ENCODE measurements at places on chromosomes 7 and 10.

DNA sequence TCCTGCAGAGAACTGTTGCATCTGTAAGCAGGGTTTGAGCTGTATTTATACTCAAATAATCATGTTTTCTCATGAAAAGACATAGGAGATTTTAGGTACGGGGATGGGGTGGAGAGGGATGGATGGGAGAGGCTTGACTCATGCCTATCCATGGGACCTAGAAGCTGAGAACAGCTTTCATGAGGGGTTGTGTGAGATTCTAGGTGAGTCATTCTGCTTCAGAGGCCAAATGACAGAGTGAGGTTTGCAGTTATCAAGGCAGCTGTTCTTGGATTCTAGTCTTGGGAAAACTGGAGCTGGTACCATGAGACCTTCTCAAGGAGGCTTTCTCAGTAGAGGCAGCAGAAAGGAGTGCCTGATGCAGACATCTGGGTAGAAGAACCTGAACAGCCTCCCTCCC, 746.9 kb downstream of the TYW1 start:
- no peak for DNase-seq

DNA sequence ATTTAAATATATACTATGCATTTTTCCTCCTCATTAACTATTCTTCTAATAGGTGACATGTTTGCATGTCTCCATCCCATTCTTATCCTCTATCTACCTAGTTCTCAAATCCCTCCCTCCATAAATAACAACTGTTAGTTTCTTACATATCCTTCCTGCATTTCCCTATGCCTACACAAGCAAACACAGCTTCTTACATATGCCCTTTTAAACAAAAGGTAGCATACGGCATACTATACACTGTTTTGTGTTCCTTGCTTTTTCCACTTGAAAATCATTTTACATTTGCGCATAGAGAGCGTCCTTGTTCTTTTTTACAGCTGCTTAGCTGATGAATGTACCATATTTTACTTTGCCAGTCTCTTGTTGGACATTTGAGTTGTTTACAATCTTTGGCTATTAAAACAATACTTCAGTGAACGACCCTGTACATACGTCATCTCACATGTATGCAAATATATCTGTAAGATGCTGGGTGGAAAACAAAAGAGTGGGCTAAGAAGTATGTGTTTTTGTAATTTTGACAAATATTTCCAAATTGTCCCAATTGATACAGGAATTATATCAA, 7.8 kb downstream of the GOT1 start:
- no peak for DNase-seq

DNA sequence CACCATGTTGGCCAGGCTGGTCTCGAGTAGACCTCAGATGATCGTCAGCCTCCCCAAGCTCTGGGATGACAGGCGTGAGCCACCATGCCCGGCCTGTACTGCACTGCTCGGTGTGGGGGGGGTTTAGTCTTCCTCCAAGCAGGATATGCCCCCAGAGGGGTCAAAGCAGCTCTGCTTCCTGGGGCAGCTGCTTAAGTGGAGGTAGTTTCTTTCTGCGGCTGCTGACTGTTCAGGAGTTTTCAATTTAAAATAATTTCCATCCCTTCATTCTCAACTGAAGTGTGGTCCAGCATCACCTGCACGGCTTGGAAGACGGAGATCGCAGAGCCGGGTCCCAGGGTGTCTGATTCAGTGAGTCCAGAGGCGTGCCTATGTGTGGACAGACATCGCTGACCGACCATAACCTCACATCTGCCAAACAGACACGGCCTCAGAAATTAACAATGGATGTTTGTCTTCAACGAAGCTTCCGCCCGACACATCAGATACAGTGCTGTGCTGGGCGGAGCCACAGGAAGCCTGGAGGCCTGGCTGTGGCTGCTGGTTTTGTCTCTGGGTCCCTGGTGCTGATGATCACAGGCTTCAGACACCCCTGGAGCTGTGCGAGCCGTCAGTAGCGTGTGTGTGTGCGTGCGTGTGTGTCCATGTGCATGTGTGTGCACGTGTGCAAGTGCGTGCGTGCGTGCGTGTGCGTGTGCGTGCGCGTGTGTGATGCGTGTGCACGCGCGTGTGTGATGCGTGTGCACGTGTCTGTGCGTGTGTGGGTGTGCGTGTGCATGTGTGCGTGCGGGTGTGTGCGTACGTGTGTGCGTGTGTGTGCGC, 226.5 kb upstream of the PITRM1 start:
- DNase-seq: no peak

DNA sequence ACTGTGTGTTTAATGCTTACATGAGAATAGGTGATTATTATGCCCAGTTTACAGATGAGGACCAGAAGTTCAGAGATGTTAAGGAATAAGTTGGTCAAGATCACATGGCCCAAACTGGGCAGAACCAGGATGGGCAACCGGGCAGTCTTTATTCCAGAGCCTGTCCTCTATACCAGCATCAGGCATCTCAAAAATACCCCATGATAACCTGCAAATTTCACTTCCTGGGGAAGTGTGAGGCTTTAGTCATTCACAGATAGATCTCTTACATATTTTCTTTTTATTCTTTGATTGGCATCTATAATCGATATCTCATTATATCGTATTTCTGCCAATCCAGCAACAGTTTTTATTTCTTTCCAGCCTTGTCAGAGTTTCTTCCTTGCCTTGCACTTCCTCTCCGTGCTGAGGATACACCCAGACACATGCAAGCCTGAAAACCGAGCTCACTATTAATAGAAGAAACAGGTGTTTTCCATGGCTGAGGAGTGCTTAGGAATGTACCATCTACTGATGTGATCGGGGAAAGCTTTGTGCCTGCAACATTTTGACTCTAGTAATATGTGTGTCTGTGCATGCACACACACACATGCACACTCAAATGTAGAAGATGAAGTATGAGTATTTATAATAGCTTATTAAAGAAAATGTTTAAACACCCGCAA, 82.4 kb downstream of the CREM start:
- DNase-seq: no peak

GRCh38 chr10:82768040-82768439, 893.0 kb downstream of the NRG3 start:
- DNase-seq: no peak

- no peak for DNase-seq
These were observed 82.6 kb downstream of the KCNMA1 start for GRCh38 chr10:77554996-77555397.

GRCh38 chr7:138465046-138465445, 5.0 kb downstream of the TRIM24 start:
- DNase-seq: no peak

DNA sequence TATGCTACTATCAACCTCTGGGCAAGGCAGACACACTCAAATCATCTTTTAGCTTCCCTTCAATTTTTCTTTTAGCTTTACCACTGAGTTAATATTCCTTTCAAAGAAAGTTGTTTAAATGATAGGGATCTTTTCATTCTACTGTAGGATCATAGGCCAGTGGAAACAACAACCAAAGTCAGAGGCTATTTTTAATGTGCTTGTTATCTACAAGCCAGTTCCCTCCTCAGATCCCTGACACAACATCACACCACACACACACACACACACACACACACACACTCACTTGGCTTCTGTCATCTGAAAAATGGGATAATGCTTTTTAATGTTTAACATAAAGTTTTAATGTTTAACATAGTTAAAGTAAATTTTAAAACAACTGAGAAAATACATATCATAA, 106.7 kb upstream of the CAV2 start:
- DNase-seq: no peak

GRCh38 chr10:102245082-102245931, at the start of gene GBF1:
Gene GBF1 (plus strand): TSS chr10:102245532. CDS start chr10:102258939, 13,407 bp downstream.
- DNase-seq: peak; percentile 85

DNA sequence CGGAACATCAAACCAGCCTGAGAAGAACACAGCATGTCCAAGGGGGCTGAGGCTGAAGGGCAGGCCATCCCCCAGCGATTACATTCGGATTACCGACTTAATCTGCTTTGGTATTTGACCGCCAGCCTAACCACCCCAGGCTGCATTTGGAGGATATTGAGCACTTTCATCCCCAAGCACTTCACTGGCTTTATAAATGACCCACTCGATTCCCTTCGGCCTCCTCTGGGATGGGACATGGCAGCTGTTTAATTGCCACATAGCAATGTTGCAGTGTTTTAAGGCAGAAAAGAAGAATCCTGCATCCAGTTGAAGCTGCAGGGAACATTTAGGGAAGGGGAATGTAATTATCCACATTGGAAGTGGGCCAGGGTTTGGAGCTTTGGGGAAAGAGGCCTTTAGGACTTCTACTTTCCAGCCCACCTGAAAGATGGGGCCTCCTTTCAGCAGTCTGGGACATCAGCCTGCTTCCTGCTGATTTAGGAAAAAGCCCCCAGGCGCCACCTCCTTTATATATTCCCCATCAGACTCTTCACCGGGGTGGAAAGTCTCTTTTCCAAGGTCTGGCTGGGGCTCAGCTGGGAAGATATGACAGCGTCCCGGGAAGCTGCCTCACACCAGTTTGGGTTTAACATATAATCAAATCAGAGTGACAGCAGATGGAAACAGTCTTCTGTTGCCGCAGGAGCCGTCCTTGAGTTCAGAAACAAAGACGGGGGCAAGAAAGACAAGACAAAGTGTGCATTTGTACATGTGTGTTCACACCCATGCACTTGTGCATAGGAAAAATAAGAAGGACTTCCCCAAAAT, 9.2 kb downstream of the DPCD start:
- no peak for DNase-seq

DNA sequence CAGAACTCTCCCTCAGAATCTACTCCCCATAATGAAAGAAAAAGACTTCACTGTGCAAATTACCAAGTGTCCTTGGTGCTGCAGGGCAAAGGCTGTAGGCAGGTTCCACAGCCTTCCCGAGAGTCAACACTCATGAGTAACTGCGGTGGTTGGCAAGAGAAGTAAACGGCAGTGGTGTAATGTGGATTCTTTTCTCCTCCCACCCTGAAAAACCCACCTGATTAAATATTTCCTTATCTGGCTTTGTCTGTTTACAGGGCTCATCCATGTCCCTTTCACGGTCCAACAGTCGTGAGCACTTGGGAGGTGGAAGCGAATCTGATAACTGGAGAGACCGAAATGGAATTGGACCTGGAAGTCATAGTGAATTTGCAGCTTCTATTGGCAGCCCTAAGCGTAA, 300.9 kb downstream of the BICC1 start:
- no peak for DNase-seq

DNA sequence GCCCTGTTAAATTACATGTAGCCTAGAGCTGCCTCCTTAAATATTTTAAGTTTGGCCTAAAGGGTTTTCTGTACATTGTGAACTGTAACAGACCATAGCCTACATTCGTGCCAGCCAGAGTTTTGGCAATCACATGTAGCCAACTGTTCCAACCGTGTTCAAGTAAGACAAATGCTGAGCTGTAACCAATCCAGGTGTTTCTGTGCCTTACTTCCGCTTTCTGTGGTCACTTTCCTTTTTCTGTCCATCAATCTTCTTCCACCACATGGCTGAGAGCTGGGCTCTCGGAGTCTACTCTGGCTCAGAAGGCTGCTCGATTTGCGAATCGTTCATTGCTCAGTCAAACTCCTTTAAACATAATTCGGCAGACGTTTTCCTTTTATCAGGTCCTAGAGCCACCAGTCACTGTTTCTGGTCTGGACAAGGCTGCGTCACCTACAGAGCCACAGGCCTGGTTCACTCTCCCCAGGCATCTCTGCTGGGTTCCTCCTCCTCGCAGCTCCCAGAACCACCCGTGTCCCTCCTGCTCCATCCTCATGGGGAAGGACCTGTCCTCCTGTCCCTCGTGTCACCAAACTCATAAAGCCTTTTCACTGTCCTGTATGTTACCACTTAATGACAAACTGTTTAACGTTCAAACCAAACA, 158.0 kb upstream of the RHEB start:
- no peak for DNase-seq

DNA sequence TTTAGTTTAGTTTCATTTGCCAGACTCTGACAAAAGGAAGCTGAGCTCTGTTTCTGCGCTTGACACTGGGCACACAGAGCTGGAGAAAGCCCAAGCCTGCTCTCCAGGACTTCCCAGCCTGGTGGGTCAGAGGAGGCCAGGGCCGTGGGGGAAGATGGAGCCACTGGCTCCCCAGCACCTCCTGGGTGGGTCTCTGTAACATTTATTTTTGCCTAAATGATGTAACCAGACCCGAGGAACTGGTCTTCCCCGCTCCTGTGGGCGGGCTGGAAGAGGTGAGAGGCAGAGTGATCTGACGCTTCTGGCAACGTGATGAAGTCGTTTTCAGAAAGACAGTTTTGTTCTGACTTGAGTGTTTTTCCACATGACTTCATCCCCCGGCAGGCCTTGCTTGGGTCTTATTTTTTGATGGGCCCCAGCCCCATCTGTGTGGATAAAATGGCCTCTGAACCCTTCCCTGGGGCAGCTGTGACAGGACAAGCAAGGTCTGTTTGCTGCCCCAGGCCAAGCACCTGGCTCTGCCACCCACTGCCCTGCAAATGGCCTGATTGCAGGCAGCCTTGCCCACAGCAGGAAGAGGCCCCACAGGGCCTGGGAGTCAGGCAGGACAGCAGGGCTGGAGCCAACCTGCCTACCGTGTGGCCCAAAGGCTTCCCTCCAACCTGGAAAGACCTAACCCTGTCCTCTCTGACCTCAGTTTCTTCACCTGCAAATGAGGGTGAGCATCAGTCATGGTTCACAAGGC, 304.9 kb upstream of the ZMIZ1 start:
- DNase-seq: peak; percentile 59

- no peak for DNase-seq
These were observed 215.5 kb downstream of the PCDH15 start for GRCh38 chr10:54585572-54585971.

- DNase-seq: no peak
These were observed 43.4 kb upstream of the PTN start for GRCh38 chr7:137386966-137387365.

DNA sequence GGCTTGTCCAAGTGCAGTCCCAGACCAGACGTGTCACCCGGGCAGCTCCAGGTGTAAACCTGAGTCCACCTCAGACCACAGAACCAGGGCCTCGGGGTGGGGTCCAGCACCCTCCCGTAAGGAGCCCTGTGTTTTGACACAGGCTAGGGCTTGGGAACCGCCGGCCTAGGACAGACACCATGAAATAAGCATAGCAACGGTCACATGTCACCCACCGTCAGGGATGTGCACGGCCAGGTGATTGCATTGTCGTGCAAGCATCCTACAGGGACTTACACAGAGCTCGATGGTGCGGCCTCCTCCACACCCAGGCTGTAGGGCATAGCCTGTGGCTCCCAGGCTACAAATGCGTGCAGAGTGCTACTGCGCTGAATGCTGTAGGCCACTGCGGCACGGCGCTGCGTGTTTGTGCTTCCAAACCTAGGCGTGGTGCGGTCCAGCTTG, 10.6 kb downstream of the ZFAND2A start:
- DNase-seq: no peak

- DNase-seq: no peak
These were observed 68.4 kb downstream of the TCERG1L start for GRCh38 chr10:131243076-131243475.
